ENCODE measurements at places on chromosomes 6 and 20.

- no peak for DNase-seq
Observed at GRCh38 chr6:100775667-100776066, 105.5 kb downstream of the ASCC3 start.

DNA sequence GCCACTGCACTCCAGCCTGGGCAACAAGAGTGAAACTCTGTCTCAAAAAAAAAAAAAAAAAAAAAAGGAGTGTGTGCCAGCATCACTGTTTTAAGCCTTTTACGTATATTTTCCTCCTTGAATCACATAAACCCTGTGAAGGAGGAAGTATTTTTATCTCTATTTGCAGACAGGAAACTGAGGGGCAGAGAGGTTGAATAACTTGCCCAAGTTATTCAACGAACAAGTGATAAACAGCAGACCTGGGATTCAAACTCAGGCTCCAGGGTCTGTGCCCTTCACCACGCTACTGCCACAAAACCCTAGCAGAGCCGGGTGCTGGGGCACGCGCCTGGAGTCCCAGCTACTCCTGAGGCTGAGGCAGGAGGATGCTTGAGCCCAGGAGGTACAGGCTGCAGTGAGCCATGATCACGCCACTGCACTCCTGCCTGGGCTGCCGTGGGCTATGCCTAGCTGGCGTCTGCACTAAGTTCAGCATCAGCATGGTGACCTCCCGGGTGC is 9.4 kb upstream of the AVP start:
- DNase-seq = no peak

DNA sequence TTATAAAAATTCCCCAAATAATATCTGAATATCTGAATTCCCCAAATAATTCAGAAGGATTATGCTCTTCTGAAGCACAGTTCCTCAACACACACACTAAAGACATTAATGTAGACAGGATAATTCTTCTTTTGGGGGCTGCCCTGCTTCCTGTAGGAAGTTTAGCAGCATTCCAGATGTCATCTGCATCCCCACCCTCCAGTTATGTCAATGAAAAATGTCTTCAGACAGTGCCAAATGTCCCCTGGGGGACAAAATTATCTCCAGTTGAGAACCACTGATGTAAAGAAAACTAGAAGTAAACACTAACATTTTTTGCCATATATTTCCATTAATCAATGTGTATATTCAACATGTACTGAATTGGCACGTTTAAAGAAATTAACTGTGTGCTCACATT is 25.9 kb upstream of the NAA20 start:
- DNase-seq = no peak

- no peak for DNase-seq
Observed at GRCh38 chr6:135081966-135082365, 27.3 kb upstream of the HBS1L start.

DNA sequence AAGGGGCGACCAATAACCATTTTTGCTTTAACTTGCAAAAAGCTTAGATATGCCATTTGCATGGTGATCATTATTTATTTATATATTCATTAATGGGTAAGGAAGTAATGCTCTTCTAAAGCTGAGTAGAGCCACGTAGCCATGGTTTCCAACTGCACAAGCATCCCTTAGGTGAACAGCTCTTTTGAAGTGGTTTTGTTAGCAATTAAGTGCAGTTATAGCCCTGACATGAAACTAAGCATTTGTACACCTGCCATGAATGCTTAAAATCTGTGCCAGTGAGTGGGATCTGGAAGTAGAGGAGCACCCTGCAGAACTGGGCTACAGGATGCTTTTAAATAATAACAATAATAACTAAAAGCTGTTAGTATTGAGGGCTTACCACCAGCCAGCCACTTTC is 19.1 kb downstream of the TRAF3IP2 start:
- DNase-seq = peak; percentile 62

GRCh38 chr6:160348223-160349019 is at the start of gene SLC22A3:
TSS of gene SLC22A3 (plus strand) at chr6:160348378. CDS start at chr6:160348420, 42 bp downstream.
- DNase-seq = no peak

DNA sequence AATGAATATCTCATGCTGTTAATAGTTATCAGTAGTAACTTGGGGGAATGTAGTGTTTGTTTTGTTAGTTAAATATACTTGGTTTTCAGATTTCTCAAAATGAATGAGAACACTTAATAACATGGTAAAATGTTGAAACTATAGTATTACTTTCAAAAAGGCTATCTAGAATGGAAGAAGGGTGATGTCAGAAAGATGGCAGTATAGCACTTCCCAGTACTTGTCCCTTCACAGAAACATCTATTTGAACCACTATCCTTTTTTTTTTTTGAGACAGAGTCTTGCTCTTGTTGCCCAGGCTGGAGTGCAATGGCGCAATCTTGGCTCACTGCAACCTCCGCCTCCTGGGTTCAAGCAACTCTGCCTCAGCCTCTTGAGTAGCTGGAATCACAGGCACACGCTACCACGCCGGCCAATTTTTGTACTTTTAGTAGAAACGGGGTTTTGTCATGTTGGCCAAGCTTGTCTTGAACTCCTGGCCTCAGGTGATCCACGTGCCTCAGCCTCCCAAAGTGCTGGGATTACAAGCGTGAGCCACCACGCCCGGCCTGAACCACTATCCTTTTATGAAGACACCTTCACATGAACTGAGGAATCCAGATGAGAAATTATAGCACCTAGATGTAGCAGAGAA is 4.7 kb upstream of the ECHDC1 start:
- no peak for DNase-seq
